Fibroblast of the conjunctiva (primary cell): ENCODE measurements at places on chromosomes 16 and 17.
A peak's percentile ranks its signal among the peaks of the same experiment; 100 is the strongest.

DNA sequence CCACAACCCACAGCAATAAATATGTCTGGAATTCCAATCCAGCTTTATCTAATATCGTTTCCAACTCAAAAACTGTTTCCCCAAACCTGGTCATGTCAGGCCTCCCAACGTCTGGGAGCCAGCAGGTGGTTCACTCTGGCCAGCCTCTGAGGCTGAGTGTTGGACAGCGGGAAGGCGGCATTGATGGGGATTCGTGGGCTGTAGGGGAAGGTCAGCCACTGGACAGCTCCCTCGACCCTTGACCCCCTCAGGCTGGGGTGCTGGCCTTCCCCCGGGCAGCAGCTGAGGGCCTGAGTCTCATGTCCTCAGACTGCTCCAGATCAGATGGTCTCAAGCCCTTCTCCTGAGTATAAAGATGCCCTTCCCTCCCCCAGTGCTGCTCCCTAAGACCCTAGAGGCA lies 50.2 kb downstream of the SDK2 start:
- no peak for DNase-seq

GRCh38 chr17:72187556-72187955 lies 66.7 kb downstream of the SOX9 start:
- DNase-seq = peak; percentile 27

DNA sequence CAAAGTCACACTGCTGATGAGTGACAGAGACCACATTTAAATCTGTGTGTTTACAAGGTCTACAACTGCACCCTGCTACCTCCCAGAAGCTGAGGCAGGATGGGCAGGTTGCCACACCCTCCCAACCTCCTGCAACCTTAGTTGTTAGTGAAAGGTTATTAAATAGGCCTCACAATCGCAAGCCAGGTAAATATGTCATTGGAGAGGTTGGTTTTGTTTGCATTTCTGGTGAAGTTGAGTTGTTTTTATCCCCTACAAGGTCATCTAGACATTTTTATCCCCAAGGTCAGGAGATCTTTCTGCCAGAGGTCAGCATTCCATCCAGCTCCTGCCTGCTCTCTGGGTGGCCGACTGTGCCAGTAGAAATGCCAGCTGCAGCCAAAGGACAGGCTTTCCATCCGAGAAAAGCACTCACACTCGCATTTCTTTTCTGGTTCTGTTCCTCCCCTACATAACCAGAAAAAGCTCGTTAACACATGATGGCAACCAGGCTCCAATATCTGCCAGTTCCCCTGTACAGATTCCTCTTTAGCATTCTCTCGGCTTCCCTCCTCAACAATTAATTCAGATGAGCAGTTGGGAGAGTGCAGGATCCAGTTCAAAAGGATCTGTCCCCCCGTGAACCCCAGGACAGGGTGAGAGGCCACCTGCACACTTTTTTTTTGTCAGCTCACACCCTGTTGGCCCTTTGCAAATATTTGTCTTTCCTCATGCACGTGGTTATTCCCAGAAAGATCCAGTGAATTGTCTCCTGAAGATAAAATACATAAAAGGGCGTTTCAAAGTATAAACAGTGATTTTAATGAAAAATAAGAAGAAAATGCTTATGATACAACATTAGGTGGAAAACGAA lies 562.8 kb downstream of the MAF start:
- DNase-seq = no peak

DNA sequence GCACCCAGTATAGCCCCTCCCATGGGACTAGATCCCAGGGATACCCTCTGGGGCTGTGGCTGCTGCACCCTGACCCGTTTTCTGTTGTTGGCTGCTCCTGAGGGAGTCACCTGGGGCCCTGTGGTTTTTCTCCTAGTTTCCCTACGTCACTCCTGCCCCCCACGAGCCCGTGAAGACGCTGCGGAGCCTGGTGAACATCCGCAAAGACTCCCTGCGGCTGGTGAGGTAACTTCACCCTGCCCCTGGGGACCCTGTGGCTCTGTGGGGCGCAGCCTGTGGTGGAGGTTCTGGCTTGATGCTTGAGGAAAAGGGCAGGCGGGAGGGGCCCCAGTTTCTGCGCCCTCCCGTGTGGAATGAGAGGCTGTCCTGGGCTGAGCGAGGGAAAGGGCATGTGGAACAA lies 27.2 kb downstream of the MGRN1 start:
- DNase-seq = no peak

DNA sequence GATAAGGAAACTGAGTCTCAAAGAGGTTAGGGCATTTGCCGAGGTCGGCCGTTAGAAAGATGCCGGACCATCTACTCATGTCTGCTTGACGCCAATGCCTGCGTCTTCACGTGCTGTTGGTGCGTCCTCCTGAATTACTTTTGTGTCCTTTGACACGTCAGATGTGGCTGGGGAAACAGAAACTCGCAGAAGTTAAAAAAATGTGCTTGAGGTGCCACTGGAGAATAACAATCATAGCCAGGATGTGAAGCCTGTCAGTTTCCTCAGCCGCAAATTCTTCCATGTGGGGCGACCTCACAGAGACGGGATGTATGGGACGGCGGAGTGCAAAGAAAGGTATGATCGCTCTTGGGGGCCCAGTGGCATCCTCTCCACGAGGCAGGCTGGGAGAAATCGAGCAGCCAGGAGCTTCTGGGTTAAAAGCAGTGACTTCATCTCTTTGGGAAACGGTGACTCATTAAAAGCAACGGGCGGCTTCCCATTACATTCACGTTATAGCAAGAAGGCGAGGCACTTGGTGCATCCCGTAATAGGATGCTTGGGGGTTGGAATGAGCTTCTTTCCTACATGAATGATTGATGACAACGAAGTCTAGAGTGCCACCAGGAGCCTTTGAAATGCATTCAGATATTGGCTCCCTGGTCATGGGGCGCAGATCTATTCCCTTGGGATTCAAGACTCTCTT lies 67.8 kb downstream of the BMERB1 start:
- peak; percentile 77 for DNase-seq

- peak; percentile 57 for DNase-seq
Observed at GRCh38 chr16:69243479-69243878, 56.5 kb downstream of the SNTB2 start.

DNA sequence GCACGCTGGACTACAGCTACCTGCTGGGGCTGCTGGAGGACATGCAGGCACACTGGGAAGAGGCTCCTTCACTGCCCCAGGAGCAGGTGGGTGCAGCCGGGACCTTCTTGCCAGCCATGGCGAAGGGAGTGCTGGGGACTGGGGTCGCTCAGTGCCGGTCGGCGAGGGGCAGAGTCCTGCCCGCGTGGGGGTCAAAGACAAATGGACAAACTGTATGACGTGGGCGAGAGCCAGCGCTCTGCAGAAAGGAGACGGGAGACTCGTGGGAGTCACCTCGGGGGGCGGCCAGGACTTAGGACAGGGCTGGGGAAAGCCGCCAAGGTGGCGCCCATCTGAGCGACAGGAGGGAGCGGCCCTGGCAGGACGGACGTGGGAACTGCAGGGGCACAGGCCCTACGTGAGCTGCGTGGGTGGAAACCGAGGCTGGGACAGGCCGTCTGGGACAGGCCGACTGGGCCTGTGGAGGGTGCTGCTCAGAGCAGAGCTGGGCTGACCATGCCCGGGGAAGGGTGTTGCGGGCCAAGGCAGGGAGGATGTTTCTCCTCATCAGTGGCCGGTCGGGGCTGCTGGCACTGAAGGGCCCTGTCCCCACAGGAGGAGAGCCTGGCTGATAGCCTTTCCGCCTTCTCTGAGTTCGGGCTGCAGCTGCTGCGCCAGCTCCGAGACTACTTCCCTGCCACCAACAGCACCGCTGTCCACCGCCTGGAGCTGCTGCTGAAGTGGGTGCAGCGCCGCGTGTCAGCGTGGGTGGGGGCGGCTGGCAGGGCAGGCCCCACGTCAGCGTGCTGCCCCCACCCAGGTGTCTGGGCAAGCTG lies 8.0 kb downstream of the TSR3 start:
- no peak for DNase-seq

DNA sequence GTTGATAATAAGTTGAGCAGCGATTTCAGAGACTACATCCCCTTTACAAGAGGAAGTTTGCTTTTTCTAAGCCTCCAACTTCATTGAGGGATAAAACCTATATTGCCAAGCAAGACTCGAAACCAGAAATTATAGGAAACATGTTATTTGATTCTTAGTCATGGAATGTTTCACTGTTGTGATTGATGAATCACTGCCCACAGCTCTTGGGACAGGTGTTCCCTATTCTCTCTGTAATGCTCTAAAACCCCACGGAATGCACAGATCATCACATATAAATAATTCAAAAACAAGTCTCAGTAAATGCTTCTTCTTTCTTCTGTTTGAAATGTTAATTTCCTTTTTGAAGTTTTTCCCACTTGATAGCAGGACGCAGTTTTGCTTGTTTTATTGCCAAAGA lies 809.5 kb upstream of the GOT2 start:
- peak; percentile 20 for DNase-seq

DNA sequence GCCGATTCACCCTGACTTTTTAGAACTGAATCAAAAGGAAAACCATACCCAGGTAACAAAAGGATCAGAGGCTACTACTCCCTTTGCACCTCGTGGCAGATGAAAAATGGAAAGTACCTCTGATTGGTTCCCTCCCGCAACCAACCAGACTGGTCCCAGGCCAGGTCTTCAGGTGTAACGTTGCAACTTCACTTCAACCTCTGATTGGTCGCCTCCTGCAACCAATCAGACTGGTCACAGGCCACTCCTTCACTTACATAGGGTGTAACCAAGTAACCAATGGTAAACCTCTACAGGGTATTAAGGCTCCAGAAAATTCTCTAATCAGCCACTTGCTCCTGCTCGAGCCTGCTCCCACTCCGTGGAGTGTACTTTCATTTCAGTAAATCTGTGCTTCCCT lies 89.4 kb downstream of the ADCY9 start:
- DNase-seq = no peak

- peak; percentile 22 for DNase-seq
Observed at GRCh38 chr17:45200701-45201100, 21.0 kb upstream of the FMNL1 start.

- no peak for DNase-seq
Observed at GRCh38 chr17:52181782-52182181, 23.3 kb upstream of the CA10 start.

- DNase-seq = no peak
Observed at GRCh38 chr17:61822326-61823285, 40.7 kb downstream of the BRIP1 start.

DNA sequence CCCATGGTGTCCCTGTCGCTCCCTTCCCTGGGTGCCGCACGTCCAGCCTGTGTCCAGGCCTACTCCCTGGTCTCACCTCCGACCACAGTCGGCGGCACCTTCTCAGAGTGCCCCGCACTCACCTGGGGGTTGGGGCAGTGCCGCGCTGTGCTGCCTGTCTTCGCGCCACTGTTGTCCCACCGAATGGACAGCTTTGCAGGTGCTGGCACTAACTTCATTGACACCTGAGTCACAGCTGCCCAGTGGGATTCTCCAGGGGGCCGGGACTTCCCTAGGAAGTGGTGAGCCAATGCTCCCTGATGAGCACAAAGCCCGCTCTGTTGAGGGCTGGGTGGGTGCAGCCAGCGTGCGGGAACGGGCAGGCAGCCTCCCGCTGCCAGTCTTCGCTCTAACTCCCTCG lies 24.3 kb upstream of the DBNDD1 start:
- no peak for DNase-seq

DNA sequence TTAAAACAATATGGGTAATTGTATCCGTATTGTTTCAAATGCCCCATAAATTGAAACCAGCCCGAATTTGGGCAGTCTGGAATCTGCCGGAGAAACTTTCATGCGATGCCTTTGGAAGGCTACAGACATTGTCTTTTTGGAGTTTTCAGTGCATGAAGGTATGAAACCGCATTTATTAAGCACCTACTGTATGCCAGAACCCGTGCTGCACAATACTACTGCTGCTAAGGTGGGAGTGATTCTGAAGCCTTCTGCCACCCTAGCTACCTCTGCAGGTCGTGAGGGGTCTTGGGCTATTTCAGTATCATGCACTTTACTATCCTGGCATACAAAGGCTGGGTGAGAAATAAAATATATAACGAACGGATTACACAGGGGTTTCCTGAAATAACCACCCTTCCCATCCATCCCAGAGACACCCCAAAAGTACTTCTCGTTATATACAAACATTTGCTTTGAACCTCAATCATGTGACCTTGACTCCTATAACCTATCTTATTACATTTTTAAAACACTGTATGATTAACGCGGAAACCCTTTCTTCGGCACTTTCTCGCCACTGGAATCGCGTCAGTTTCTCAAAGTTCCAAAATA lies 1.0 kb upstream of the MSI2 start:
- DNase-seq = no peak

GRCh38 chr16:89890200-89890599 lies 16.8 kb downstream of the TCF25 start:
- DNase-seq = no peak

GRCh38 chr16:75931043-75931442 lies 204.8 kb upstream of the CPHXL start:
- peak; percentile 59 for DNase-seq

DNA sequence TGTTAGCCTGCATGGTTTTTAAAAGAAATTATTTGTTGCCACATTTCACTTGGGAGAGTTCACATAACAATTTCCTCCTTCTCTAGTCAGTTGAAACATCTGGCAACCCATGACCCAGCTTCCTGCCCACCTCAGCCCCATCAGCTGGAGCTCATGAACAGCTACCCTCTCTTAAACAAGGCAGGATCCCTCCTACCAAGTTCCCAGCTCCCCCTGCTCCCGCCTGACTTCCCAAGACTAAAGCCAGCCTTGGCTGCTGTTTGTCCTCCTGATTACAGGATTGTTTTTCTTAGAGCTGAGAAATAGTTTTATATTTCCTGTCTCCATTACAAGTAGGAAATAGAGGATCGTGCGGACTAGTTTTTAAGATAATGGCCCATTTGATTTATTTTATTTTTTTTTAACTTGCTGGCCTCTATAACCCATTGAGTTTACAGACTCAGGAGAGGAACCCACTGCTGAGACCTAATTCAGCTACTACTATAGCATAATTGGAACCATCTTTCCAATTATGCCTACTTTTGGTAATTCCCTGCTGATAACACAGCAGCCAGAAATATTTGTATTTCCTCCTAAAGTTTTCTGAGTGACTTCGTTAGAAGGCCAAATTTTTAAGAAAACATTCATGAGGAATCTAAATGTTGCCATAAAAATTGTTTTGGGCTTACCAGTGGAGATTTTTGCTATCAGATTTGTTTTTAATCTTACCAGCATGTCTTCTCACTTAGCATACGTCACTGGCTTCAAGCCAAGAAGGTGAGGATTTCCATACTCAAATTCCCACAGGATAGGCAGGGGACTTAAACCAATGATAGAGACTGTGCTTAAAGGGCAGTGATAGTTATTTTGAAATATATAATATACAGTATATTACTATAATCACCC lies 90.0 kb downstream of the ELAC2 start:
- DNase-seq = no peak

DNA sequence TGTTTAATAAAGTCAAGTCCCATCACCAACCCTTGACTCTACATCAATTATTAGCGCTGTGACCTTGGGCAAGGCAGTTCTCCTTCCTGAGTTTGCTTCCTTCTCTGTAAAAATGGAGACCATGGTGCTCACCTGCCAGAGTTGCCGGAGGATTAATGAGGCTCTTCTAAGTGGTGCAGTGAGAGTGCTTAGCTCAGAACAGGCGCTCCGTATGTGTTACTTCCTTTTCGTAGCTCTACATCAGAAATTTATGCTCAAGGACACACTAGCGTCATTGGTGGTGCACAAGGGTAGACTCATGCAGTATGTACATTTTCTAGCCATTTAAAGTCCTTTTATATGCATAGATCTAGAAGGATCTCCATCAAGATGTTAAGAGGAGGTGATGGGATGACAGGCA lies 17.4 kb upstream of the CMIP start:
- no peak for DNase-seq

GRCh38 chr16:12271006-12271405 lies 294.5 kb downstream of the SNX29 start:
- no peak for DNase-seq

GRCh38 chr17:72386619-72387237 lies 265.9 kb downstream of the SOX9 start:
- no peak for DNase-seq
